Activated CD8-positive, alpha-beta memory T cell treated with anti-CD3 and anti-CD28 coated beads, Interleukin-2, amount 10 ng/mL, durations not matched to agents 7 days and 5 days (primary cell): ENCODE measurements at places on chromosomes 2 and 18. TPM values are rescaled to one million over a fixed set of nuclear protein-coding genes. Genes with fewer than 3 reads are reported as not detected.
A peak's percentile ranks its signal among the peaks of the same experiment; 100 is the strongest.

GRCh38 chr2:67130531-67131256 lies 266.4 kb upstream of the ETAA1 start:
- H3K36me3 ChIP-seq, result no peaks in the 10 kb centered on the region
- H3K4me1 ChIP-seq, result no peaks in the 10 kb centered on the region
- DNase-seq, result no peak
- H3K4me3 ChIP-seq, result no peak overlapping the region
- H3K27me3 ChIP-seq, result no peaks in the 10 kb centered on the region

GRCh38 chr2:171837736-171838135 lies 56.3 kb downstream of the SLC25A12 start:
- no peak overlapping the region for H3K27ac ChIP-seq
- H3K36me3 ChIP-seq, result peaks cover 70% of the 10 kb centered on the region
- no peak overlapping the region for H3K4me3 ChIP-seq
- no peaks in the 10 kb centered on the region for H3K4me1 ChIP-seq
- no peaks in the 10 kb centered on the region for H3K27me3 ChIP-seq
- no peak for DNase-seq

DNA sequence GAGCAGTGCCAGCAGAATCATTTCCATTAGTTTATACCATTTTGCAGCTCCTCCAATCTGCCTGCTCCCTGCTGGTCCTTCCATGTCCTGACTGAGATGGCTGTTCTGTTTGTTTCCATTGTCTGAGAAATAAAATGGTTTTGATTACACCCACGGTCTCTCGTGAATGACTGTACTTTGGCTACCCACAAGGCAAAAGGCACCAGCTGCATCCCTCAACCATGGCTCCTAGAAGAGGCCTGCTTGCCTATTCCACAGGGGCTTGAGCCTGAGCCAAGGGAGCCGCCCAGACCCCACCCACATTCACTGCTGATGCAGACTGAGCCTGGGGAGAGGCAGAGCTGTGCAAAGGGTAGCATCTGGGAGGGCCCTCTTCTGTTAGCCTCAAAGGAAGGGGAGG lies 31.2 kb downstream of the MARCHF4 start:
- H3K27me3 ChIP-seq, result peaks cover 10% of the 10 kb centered on the region
- no peak overlapping the region for H3K27ac ChIP-seq
- no peak for DNase-seq
- no peaks in the 10 kb centered on the region for H3K36me3 ChIP-seq

DNA sequence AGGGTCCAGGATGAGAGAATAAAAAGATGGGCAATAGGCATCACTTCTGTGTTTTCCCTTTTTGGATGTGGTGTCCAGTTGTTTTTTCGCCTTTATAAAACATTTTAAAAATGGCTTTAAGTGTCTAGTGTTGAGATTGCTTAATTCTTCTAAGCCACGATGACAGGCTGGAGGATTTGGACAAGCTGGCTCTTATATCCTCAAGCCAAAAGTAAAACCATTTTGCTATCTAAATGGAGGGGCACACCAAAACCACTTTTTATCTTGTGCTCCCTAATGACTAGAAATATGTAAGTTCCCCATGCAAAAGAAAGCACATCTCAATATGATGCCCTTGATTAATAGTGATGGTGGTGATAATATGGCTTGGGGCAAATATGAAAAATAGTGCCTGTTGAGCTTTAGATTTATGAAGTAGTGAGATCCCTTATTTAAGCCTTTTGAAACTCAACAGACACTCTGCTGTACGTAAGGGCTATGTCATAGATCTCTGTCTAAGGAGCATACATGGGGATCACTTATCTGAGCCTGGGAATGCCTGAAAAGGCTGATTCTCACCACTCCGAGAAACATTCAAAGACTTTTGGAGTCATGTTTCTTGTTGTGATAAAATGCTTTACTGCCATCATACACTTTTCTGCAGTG lies 185.5 kb downstream of the KCNS3 start:
- no peak overlapping the region for H3K27ac ChIP-seq
- H3K4me3 ChIP-seq, result no peak overlapping the region
- peaks cover 2% of the 10 kb centered on the region for H3K27me3 ChIP-seq
- DNase-seq, result no peak
- H3K36me3 ChIP-seq, result no peaks in the 10 kb centered on the region
- no peaks in the 10 kb centered on the region for H3K4me1 ChIP-seq

GRCh38 chr18:70578480-70578879 lies 289.6 kb downstream of the SOCS6 start:
- no peaks in the 10 kb centered on the region for H3K4me1 ChIP-seq
- DNase-seq, result no peak
- H3K4me3 ChIP-seq, result no peak overlapping the region
- no peaks in the 10 kb centered on the region for H3K27me3 ChIP-seq
- no peaks in the 10 kb centered on the region for H3K36me3 ChIP-seq

GRCh38 chr18:32358075-32358474 lies 112.6 kb downstream of the GAREM1 start:
- DNase-seq, result no peak
- H3K27ac ChIP-seq, result no peak overlapping the region
- H3K4me1 ChIP-seq, result no peaks in the 10 kb centered on the region
- no peak overlapping the region for H3K4me3 ChIP-seq

DNA sequence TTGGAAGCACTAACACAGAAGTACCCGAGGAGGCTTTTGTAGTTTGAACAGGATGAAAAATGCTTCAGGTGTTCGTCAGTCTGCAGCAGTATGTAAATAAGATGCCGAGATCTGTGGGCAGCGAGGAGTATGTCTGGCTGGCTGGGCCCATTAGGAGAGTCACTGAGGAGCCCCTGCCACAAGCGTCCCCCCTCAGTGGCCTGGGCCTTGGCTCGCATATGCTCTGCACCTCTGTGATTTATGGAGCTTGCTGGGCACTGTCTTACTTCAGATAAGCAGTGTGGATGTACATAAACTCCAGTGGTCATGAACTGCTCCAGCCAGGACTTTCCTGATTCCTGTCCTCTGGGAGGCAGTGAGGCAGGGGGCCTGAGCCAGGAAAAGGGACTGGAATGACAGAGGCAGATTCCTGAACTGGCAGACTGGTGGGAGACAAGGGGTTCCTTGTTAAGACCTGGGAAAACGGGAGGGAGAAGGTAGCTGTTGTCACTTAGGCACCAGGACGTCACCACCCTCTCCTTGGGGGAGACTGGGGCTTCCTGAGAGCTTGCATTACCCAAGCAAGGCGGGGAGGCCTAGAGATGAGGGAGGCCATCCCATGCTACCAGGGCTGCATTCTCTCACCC lies 46.0 kb downstream of the CELF4 start:
- H3K27ac ChIP-seq, result no peak overlapping the region
- H3K4me1 ChIP-seq, result no peaks in the 10 kb centered on the region
- H3K4me3 ChIP-seq, result no peak overlapping the region
- no peak for DNase-seq
- peaks cover 13% of the 10 kb centered on the region for H3K27me3 ChIP-seq

GRCh38 chr2:152875701-152876695 lies 157.6 kb downstream of the ARL6IP6 start:
- H3K4me3 ChIP-seq, result no peak overlapping the region
- H3K27ac ChIP-seq, result no peak overlapping the region
- no peaks in the 10 kb centered on the region for H3K36me3 ChIP-seq
- no peak for DNase-seq

- H3K27ac ChIP-seq, result no peak overlapping the region
- no peaks in the 10 kb centered on the region for H3K4me1 ChIP-seq
- H3K4me3 ChIP-seq, result no peak overlapping the region
- no peak for DNase-seq
- H3K27me3 ChIP-seq, result peaks cover 28% of the 10 kb centered on the region
- no peaks in the 10 kb centered on the region for H3K36me3 ChIP-seq
These were observed 12.8 kb upstream of the ZNF532 start for GRCh38 chr18:58851856-58852255.

GRCh38 chr2:234950730-234951663 lies 820 bp upstream of the SH3BP4 start:
- DNase-seq, result no peak
- H3K4me3 ChIP-seq, result peak overlapping the region; percentile 44
- peaks cover 2% of the 10 kb centered on the region for H3K4me1 ChIP-seq
- no peak overlapping the region for H3K27ac ChIP-seq
- H3K36me3 ChIP-seq, result no peaks in the 10 kb centered on the region

GRCh38 chr2:241895712-241896641 lies 26.4 kb downstream of the RTP5 start:
- peaks cover 1% of the 10 kb centered on the region for H3K36me3 ChIP-seq
- no peak overlapping the region for H3K4me3 ChIP-seq
- DNase-seq, result no peak
- no peaks in the 10 kb centered on the region for H3K4me1 ChIP-seq
- no peak overlapping the region for H3K27ac ChIP-seq

GRCh38 chr2:152826581-152827279 lies 108.3 kb downstream of the ARL6IP6 start:
- H3K4me3 ChIP-seq, result no peak overlapping the region
- no peaks in the 10 kb centered on the region for H3K36me3 ChIP-seq
- H3K27me3 ChIP-seq, result peaks cover 2% of the 10 kb centered on the region
- no peaks in the 10 kb centered on the region for H3K4me1 ChIP-seq

- peaks cover 65% of the 10 kb centered on the region for H3K27me3 ChIP-seq
- no peak overlapping the region for H3K27ac ChIP-seq
- peak; percentile 23 for DNase-seq
- no peaks in the 10 kb centered on the region for H3K4me1 ChIP-seq
- no peaks in the 10 kb centered on the region for H3K36me3 ChIP-seq
These were observed 2.1 kb upstream of the TWIST2 start for GRCh38 chr2:238845583-238846377.

DNA sequence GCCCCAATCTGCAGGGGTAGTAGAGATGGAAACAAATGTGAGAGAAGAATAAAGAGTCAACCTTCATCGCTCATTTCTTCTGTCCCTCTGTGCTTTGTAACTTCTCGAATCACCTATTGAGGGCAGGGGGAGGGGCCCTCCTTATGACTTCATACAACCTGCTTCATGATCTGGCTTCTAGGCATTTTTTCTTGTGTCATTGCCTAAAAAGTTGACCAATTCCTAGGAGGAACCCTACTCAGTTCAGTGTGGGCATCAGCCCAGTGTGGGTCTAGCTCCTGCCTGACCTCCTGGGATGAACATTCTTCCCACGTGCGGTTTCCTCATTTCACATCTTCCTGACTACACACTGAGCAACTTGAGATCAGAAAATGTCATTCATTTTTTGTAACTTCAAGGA lies 46.3 kb upstream of the CREB1 start:
- H3K27me3 ChIP-seq, result peaks cover 4% of the 10 kb centered on the region
- no peak overlapping the region for H3K4me3 ChIP-seq
- H3K4me1 ChIP-seq, result peaks cover 7% of the 10 kb centered on the region
- DNase-seq, result no peak
- H3K27ac ChIP-seq, result no peak overlapping the region

DNA sequence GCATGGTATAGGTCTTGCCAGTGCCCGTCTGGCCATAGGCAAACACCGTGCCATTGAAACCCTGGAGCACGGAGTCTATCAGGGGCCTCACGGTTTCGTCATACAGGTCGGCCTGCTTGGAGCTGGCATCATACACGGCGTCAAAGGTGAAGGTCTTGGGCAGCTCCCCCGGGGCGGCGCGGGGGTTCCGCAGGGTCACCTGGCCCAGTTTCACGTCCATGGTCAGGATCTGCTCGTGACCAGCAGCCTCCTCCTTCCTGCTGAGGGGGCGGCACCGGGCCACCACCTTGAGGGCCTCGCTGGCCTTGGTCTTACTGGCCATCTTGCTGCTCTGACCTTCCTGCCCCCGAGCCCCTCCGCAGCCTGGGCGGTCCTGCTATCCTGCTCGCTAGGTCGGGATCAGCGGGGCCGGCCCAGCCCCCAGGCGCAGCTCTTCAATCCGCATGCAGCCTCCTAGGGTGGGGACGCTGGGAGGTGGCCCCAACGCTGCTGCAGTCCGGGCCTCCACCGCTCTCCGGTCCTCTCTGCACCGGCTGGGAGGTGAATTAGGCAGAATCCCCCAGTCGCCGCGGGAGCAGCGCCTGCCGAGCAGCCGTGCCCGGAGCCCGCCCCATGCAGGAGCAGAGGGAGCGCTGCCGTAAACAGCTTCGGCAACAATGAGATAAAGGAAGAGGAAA lies 563 bp downstream of the KIF3C start:
- H3K4me3 ChIP-seq, result peak overlapping the region; percentile 83
- DNase-seq, result peak; percentile 50
- H3K27me3 ChIP-seq, result no peaks in the 10 kb centered on the region
- no peaks in the 10 kb centered on the region for H3K36me3 ChIP-seq

GRCh38 chr2:75007819-75008218 lies 49.4 kb downstream of the POLE4 start:
- no peaks in the 10 kb centered on the region for H3K36me3 ChIP-seq
- no peaks in the 10 kb centered on the region for H3K4me1 ChIP-seq
- no peak overlapping the region for H3K4me3 ChIP-seq
- H3K27ac ChIP-seq, result no peak overlapping the region
- no peaks in the 10 kb centered on the region for H3K27me3 ChIP-seq
- no peak for DNase-seq

Gene TRMT61B
- total RNA-seq, result 18.8 TPM

Gene CRYBA2
- total RNA-seq, result not detected

Gene MORN2
- total RNA-seq, result 3.8 TPM

Gene ERICH2
- total RNA-seq, result not detected

Gene ASB18
- total RNA-seq, result not detected

Gene ABCB11
- total RNA-seq, result not detected

Gene CTAGE1
- not detected for total RNA-seq

Gene DPY30
- total RNA-seq, result 69.9 TPM
